ENCODE measurements at places on chromosomes 5 and 9.
A peak's percentile ranks its signal among the peaks of the same experiment; 100 is the strongest.

- no peak for DNase-seq
Observed at GRCh38 chr5:1832511-1833250, 31.5 kb downstream of the NDUFS6 start.

GRCh38 chr5:57887851-57888621 lies 405.4 kb upstream of the ACTBL2 start:
- DNase-seq, result peak; percentile 63

DNA sequence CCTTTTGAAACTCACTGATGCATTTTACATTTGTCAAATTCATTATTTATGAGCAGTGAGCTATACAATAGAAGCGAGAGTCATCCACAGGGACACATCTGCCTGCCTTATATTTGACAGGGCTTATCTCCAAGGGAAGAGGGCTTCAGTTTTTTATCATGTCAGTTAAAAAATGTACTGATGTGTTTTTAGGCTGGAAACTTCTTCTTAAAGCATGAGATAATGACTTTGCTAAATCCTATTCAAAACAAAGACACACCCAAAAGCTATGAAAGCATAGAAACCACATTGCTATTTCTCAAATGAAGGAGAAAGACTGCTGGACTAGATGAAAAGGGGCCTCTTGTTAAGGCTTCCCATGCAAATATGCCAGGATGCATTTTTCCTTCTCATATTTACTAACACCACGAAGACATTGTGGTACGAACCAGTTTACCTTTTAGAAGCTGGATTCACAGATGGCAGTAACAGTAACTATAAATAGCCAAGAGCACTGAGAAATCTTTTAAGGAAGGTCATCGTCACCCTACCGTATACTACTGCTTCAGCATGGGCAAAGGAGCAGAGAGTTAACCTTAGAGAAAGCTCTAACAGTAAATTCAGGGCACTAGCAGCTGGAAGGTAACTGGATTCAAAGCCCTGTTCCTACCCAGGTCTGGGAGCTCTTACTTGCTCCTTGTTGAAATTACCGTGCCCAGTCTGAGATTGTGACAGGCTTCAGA lies 86.3 kb upstream of the IFNK start:
- DNase-seq, result no peak

DNA sequence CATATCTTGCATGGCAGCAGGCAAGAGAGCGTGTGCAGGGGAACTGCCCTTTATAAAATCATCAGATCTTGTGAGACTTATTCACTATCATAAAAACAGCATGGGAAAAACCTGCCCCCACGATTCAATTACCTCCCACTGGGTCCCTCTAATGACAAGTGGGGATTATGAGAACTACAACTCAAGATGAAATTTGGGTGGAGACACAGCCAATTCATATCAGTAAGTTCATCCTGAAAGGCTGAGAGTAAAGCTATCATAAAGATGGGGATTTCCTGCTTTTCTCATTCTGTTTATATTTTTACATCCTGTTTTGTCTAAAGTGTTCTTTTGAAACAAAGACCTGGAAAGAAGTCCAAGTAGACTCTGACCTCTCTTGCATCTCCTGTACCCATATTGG lies 28.9 kb upstream of the IL33 start:
- no peak for DNase-seq

DNA sequence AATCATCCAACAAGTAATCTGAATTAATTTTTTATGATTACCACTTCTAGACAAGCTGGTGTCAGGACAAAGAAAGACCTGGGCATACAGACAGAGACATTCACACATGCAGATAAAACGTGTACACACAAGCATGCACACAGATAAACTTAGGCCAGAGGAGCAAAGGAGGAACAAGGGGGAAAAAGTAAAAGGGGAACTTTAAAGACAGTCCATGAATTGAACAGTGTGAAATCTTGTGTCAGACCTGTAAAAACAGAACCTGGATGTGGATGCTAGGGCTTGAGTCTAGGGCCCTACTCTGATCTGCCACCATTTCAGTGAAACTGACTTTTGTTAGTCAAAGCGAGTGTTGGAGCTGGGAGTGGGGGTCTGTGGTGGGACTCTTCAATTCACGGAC lies 11.2 kb upstream of the ZSWIM6 start:
- no peak for DNase-seq

- no peak for DNase-seq
Observed at GRCh38 chr9:110821064-110821463, 152.5 kb downstream of the MUSK start.

DNA sequence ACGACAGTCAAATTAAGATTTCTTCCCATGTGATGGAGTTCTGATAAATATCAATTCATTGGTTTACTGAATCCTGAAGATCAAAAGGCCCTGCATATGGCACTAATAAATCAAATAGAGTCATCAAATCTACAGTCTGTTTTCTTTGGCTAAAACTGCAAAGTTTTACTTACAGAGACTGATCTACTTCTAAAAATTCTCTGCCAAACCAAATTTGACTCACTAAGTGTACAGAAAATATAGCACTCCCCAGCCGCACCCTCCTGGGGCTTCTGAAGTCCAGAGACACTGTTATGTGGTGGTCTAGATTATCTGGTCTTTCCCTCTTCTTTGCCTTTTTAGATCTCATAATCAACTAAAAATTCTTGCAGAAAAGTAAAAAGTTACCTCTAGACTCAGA lies 237.7 kb downstream of the MLLT3 start:
- no peak for DNase-seq

DNA sequence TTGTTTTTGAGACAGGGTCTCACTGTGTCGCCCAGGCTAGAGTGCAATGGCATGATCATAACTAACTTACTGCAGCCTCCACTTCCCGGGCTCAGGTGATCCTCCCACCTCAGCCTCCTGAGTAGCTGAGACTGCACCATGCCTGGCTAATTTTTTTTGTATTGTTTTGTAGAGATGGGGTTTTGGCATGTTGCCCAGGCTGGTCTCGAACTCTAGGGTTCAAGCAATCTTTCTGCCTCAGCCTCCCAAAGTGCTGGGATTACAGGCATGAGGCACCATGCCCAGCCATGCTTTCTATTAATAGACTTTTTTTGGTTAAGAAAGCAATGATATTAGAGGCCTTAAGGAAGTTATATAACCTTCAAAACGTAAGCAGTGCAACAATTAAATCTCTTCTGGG lies 23.3 kb downstream of the CLTA start:
- no peak for DNase-seq

DNA sequence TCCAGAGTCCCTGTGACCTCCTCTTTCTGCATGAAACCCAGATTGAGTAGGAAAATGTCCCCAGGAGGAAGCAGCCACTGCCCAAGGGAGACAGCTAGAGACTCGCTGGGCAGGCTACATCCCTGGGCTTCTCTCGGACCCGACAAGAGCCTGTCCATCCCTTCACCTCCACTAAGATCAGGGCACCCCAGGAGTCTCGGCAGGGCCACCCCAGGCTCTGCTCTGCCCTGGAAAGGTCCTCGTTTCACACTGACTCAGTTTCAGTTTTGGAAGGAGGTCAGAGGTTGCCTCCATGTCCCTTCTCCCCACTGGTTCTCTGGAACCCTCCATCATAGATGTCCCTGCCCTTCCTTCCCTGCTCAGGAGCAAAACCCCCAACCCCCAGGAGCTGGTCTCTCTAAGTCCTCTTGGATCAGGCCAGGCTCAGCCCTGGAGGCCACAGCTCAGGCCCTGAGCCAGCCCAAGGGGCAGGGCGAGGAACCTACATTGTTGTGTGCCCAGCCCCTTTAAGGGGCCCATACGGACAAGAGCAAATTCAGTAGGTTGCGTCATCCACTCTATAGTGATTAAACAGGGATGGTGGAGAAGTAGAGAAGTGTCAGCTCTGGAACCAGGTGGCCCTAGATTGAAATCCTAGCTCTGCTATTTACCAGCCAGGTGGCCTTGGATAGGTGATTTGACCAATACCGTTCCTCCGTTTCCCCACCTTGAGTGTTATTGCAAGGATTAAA lies 37.4 kb downstream of the C9orf50 start:
- no peak for DNase-seq

- DNase-seq, result no peak
Observed at GRCh38 chr5:31469886-31470285, 62.0 kb downstream of the DROSHA start.

DNA sequence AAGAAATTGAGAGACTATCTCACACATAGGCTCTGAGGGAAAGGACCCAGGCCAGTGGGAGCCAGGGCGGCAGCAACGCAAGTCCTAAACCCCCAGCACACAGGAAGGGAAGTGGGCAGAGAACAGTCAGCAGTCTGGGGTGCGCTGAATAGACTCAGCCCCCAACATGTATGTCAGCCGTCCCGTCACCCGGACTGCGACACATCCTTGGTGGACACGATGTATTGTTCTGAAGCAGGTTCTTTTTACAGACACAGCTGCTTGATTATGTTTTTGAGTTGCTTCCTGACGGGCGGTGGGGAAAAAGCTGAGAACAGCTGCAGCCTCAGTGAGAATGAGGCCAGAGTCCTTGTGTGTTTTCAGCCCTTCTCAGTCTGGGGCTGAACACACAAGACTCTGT lies 64.1 kb upstream of the CXCL14 start:
- no peak for DNase-seq

GRCh38 chr5:137619191-137619870 lies 116.6 kb downstream of the KLHL3 start:
- DNase-seq, result peak; percentile 28

DNA sequence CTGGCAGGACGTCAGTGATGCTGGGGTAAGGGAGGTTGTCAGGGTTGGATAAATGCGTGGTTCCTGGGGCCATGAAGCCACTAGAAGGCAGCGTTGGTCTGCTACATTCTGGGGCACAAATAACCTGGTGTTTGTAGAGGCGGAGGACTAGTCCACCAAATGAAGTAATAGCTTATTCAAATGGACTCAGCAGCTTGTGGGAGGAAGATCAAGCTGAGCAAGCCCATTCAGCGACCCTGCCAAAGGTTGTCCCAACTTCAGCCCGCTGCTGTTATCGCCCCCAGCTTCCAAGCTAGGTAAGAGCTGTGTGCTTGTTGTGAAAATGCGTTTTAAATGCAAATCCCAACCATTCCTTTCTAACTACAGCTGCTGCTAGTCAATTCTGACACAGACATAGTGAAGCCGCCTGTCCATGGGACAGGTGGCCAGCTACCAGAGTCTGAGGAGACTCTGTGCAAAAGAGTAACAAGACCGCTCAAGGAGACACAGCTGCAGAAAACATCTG lies 7.6 kb upstream of the FAM240B start:
- DNase-seq, result no peak
